ENCODE measurements at places on chromosomes 2 and 18. TPM values are rescaled to one million over a fixed set of nuclear protein-coding genes. Genes with fewer than 3 reads are reported as not detected.

- DNase-seq: no peak
These were observed 1225.6 kb downstream of the LRP1B start for GRCh38 chr2:140905083-140905781.

DNA sequence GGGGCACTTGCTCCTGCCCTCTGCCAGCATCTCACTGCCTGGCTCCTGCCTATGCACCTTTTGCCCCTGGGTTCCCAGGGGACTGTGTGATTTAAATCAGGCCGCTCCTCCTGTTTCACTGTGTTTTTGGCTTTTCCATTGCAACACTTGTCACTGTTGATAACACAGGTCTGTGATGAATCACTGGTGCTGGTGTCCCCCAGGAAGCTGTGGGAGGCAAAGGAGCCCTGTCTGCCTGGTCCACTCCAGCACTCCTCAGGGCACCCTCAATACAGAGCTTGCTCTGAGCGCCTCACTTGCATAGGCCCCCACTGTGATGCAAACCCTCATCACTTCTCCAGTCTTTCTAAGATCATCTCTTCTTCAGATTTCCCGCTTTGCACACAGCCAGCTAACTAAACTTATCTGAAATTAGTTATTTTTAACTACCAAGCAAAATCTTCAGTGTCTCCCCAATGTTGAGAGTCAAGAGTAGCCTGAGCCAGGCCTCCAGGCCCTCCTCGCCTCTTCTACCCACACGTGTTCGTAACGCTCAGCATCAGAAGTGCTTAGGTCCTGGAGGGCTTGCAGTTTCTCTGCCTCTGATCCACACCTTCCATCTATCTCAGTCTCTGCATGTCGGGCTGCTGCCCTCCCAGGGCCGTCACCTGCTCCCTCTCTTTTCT, 2.8 kb downstream of the TMEM18 start:
- no peak for DNase-seq

DNA sequence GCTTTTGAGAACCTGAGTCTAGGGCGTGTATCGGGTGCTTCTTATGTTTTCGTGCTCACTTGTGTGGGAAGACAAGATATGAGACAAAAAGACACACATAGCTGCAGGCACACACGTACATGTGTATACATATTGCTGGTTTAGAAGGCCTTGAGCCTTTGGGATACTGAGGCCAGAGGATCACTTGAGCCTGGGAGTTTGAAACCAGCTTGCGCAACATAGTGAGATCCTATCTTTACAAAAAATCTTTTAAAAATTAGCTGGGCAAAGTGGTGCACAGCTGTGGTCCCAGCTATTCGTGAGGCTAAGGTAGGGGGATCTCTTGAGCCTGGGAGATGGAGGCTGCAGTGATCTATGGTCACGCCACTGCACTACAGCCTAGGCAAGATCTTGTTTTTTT, 18.8 kb upstream of the NEDD4L start:
- no peak for DNase-seq

DNA sequence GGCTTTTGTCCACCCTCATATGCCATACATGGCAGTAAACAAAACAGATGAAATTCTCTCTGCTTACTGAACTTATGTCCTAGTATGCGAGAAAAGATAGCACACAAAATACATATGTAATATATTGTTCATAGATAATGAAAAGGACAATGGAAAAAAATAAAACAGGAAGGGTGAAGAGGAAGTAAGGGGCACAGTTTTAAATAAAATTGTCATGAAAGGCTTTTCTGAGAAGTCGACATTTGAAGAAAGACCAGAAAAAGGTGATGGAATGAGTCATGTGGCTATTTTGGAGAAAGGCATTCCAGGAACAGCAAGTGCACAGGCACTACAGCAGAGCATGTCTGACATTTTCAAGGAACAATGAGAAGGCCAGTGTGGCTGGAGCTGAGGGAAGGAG, 56.4 kb downstream of the KCNH7 start:
- DNase-seq: no peak

- no peak for DNase-seq
These were observed 5.7 kb downstream of the MCFD2 start for GRCh38 chr2:46909771-46910419.

DNA sequence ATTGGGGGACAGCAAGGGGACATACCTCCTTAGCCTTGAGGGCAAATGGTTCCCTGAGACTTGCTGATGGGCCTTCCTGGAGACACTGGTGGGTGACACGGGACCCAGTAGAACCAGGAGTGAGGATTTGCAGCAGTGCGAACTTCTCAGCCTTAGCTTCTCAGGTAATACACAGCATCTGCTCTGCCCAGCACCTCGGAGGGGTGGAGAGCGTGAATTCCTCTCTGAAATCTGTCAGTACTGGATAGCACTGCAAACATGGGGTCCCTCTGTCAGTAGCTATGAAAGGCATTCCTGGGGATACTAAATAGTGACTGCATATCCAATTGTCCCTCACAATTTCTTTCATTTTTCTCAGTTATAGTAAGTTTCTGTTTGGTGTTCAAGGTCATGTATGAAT, 151.7 kb downstream of the GBX2 start:
- DNase-seq: no peak

- no peak for DNase-seq
These were observed 40.1 kb downstream of the FBXO48 start for GRCh38 chr2:68426848-68427579.

The ELOA2 gene
- not detected for polyA plus RNA-seq

DNA sequence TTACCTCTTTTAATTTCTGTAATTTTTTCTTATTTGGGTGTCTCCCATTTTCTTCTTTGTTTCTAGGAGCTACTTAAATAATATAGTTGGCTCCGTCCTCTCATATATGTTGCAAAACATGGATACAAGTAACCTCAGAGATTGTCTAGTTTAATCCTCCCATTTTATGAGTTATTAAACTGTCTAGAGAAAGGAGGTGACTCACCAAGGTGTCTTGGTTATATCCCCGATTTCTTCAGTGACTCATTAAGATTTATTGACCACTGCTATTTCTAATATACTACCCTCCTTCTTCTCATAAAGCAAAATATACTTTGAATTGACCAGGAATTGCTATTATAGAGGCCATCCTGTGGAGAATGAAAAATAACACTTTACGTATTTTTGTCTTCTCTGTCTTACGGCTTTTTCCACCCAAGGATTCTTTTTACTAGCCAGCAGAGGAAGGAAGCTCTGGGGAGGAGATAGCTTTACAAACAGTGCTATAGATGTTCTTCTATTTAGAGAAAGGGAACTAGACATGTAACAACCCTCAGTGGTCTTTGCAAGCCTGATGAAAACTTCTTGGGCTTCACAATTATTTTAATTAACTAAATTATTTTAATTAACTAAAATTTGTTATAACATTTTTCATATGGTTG, 300.4 kb upstream of the TNP1 start:
- no peak for DNase-seq

GRCh38 chr2:179579800-179580199, 281.6 kb downstream of the ZNF385B start:
- DNase-seq: no peak

GRCh38 chr2:47520825-47521665, 118.1 kb downstream of the MSH2 start:
- DNase-seq: peak; percentile 36

GRCh38 chr2:25885933-25886332, 7.6 kb upstream of the ASXL2 start:
- DNase-seq: no peak

The PFN4 gene
- polyA plus RNA-seq: 1.7 TPM

GRCh38 chr2:48198371-48198770, 292.1 kb upstream of the FBXO11 start:
- DNase-seq: no peak

The KIAA1328 gene
- 6.1 TPM for polyA plus RNA-seq

DNA sequence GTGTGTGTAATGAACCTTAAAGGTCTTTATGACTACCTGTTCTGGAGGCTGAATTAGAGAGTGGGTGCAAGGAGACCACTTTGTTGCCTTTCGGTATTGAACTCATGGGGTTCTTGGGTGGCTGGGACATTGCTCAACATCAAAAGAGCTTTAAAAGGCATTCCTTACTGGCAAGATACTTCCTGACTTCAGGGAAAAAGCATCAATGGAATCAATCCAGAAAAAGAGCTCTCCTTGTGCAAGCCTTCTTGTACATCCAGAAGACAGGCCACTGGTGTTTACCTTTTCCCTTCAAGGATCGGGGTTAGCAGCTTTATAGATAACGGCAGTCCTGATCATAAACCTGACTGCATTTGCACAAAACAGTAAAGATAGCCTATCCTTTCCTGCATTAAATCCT, 9.5 kb downstream of the PNO1 start:
- no peak for DNase-seq

DNA sequence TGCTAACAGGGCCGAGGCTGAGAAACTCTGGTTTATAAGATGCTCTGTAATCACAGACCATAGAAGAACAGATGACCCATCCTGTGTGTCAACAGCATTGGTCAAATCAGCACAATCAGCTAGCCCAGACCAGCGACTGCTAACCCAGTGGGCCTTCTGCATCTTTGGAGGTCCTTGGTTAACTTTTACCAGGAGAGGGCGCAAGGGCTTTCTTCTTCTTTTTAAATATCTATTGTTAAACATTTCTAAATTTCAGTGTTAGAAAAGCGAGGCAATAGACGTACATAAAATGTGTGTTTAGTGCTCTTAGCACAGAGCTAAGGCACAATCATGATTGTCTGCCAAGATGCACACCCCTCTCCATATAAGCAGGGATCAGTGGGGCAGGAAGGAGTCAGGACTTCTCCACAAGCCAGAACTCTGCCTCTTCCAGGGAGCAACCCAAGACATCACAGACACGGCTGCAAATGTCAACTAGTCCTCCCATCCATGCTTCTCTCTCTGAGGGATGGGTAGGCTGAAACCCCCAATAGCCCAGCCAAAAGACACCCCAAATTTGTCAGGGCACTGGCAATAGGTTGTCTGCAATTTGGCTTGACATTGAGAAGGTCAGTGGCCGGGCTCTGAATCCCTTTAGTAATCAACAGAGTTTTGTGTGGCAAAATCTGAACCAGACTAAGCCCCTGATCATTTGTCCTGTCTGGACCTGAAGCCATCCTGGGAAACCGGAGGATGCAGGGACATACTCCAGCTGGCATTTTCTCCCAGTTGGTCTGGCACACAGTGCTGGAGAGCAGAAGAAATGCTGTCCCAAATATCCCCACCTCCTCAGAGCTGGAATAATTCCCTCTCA, 188.2 kb downstream of the BCL2 start:
- no peak for DNase-seq
